ENCODE measurements at places on chromosomes 13 and 19. TPM values are rescaled to one million over a fixed set of nuclear protein-coding genes. Genes with fewer than 3 reads are reported as not detected.

Gene APOC1
- polyA plus RNA-seq = 2.8 TPM

Gene RAB3D
- polyA plus RNA-seq = 3.6 TPM

Gene KCNRG
- 0.40 TPM for polyA plus RNA-seq

Gene IL12RB1
- 14.9 TPM for polyA plus RNA-seq

DNA sequence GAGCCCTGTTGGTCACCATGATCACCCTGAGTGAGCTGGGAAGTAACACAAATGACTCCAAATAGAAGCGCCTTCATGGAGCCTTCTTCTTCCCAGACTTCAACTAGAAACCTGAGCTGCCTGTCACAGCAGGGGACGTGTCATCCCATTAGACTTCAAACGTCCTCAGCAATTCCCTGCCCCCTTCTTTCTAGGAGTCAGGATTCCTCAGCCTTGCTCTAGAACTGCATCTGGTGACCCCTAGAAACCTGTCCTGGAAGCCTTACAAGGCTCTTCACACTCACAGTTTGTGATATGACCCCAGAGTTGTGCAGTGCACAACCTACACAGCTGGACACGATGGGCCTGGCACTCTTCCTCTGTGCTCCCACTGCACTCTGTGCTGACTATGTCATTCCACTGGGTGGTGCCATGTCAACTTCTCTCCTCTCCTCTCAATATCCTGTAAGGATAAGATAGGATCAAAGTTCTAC lies 23.6 kb upstream of the TTYH1 start:
- H3K27ac ChIP-seq = no peak overlapping the region
- no peaks in the 10 kb centered on the region for H3K36me3 ChIP-seq
- H3K4me3 ChIP-seq = no peak overlapping the region
- no peak for DNase-seq
- peaks cover 9% of the 10 kb centered on the region for H3K4me1 ChIP-seq
- H3K27me3 ChIP-seq = no peaks in the 10 kb centered on the region

- H3K36me3 ChIP-seq = no peaks in the 10 kb centered on the region
- peak; percentile 79 for DNase-seq
- peak overlapping the region; percentile 13 for H3K4me3 ChIP-seq
Measured at GRCh38 chr19:13260883-13261653, 110.9 kb downstream of the IER2 start.

DNA sequence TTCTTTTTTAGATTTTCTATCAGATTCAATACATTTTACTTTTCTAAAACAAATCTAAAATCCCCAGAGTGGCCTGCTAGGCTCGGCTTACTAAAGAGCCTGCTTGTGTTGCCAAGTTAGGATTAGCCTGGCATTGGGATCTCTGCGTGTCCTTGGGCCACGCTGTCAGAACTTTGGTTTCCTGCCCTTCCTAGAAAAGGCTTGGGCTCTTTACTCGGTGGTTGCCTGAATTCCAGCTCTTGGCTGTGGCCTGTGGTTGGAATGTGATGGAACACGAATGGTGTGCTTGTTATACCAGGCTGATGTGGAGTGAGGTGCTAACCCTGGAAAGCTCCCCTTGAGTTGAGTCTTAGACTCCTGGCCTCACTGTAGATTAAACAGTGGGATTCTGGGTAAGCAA lies 8.5 kb downstream of the SPATA13 start:
- H3K4me3 ChIP-seq = no peak overlapping the region
- H3K27me3 ChIP-seq = no peaks in the 10 kb centered on the region
- H3K27ac ChIP-seq = no peak overlapping the region
- H3K36me3 ChIP-seq = no peaks in the 10 kb centered on the region
- no peaks in the 10 kb centered on the region for H3K4me1 ChIP-seq

GRCh38 chr13:114054830-114055439 lies 77.5 kb downstream of the RASA3 start:
- peaks cover 13% of the 10 kb centered on the region for H3K4me1 ChIP-seq
- H3K27me3 ChIP-seq = no peaks in the 10 kb centered on the region
- no peak overlapping the region for H3K4me3 ChIP-seq

- DNase-seq = no peak
- no peaks in the 10 kb centered on the region for H3K27me3 ChIP-seq
- H3K27ac ChIP-seq = no peak overlapping the region
- H3K36me3 ChIP-seq = peaks cover 7% of the 10 kb centered on the region
- H3K4me3 ChIP-seq = no peak overlapping the region
Measured at GRCh38 chr13:42883142-42883541, 101.8 kb downstream of the FAM216B start.

- peaks cover 3% of the 10 kb centered on the region for H3K36me3 ChIP-seq
- no peaks in the 10 kb centered on the region for H3K27me3 ChIP-seq
- no peak for DNase-seq
- H3K27ac ChIP-seq = no peak overlapping the region
Measured at GRCh38 chr19:5112681-5113575, 144.0 kb downstream of the KDM4B start.

- H3K4me3 ChIP-seq = no peak overlapping the region
- no peaks in the 10 kb centered on the region for H3K36me3 ChIP-seq
- peaks cover 8% of the 10 kb centered on the region for H3K4me1 ChIP-seq
- no peak overlapping the region for H3K27ac ChIP-seq
Measured at GRCh38 chr19:48396824-48397176, 3.3 kb downstream of the GRIN2D start.

DNA sequence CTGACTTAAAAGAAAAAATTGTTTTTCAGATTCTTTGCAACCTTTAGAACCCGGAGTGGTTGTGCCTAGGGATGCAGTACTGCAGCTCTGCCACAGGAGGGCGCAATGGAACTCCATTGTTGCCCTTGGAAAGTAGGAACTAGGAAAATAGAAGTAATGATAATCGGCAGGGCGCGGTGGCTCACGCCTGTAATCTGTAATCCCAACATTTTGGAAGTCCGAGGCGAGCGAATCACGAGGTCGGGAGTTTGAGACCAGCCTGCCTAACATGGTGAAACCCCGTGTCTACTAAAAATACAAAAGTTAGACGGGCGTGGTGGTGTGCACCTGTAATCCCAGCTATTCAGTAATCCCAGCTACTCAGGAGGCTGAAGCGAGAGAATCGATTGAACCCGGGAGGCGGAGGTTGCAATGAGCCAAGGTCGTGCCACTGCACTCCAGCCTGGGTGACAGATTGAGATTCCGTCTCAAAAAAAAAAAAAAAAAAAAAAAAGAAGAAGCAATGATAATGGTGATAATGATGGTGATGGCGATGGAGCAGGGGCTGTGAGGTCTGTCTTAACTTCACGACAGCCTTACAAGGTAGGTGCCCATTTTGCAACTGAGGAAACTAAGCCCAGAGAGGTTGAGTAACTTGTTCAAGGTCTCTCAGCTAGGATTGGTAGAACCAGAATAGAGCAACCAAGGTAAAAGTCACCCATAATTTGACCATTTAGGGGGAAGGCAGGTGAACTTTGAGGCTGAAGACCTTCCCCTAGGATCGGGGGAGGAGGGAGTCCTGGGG lies 5.5 kb upstream of the ADAMTS10 start:
- DNase-seq = no peak
- H3K4me3 ChIP-seq = no peak overlapping the region
- no peaks in the 10 kb centered on the region for H3K4me1 ChIP-seq

DNA sequence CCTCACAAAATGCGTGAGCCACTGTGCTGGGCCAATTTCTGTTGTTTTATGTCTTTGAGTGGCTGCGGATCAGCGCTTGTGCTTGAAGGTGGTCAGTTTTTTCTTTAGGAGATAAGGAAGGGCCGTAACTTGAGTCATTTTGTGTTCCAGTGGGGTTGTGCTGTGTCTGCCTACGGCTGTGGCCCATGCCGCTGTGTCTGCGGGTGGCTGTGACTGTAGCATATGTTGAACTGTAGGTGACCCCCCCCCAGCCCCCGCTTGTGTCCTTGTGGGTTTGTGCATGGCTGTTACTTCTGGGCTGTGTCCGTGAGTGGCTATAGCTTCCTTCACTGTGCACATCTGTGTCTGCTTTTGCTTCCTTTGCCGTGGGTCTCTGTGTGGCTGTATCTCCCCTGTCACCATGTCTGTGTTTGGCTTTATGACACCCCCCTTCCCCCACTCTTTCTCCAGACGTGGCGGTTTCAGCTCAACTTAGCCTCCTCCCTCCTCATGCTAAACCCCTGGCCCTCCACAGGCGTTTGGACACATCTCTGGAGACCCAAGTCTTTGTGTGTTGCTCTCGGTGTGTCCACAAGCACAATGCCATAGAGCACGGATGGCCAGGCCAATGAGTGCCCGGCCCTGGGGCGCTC lies 675 bp downstream of the PPP1R14A start:
- H3K36me3 ChIP-seq = no peaks in the 10 kb centered on the region
- no peak for DNase-seq
- H3K4me1 ChIP-seq = no peaks in the 10 kb centered on the region
- peaks cover 4% of the 10 kb centered on the region for H3K27me3 ChIP-seq
- no peak overlapping the region for H3K27ac ChIP-seq

DNA sequence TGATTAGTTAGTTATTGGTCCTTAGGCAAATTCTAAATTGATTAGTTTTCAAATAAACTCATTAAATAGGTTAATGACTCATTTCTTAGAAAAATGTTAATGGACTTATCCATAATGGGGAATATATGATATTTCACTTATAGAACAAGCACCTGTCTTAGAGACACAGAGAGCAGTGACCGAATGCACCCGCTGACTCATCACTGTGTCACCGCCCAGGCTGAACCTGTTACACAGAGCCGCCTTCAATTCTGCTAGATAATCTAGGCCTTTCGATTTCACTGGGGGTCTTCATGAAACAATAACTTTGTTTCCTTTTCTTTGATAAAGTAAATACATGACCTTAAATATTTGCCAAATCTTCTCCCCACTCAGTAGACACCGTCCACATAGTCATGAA lies 13.1 kb downstream of the IRS2 start:
- no peaks in the 10 kb centered on the region for H3K27me3 ChIP-seq
- no peak overlapping the region for H3K27ac ChIP-seq
- no peaks in the 10 kb centered on the region for H3K36me3 ChIP-seq
- no peak for DNase-seq
- H3K4me3 ChIP-seq = no peak overlapping the region
- no peaks in the 10 kb centered on the region for H3K4me1 ChIP-seq

DNA sequence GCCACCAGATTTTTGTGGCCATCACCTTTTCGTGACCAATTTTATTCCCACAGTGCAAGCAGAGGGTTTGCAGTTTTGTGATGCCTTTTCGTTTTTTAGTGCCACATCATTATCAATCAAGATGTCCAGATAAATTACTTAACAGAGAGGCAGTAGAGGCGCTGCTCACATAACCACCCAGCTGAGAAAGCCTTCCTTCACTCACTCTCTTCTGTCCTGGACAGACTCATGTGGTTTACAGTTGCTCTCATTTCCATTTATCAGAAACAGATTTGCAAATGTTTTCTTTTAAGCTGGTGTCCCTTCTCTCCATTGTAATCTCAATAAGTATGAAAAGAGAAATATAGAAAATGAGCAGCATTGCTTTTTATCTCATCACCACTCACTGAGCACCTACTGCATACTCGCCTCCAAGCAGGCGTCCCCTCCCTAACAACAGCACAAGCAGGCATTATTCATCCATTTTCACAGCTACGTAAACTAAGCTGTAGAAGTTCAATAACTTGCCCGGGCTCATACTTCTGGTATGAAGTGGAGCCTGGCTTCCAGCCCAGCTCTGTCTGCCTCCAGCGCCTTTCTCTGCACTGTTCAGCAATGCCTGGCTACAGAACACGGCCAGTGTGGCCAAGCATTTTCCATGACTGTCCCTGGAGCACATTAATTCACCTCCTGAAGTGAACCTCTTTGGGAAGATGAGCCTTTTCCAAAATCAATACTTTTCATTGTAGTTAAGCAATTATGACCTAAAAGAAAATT lies 34.6 kb upstream of the KATNAL1 start:
- H3K4me3 ChIP-seq = no peak overlapping the region
- no peaks in the 10 kb centered on the region for H3K36me3 ChIP-seq
- H3K27ac ChIP-seq = no peak overlapping the region
- H3K4me1 ChIP-seq = peaks cover 10% of the 10 kb centered on the region
- H3K27me3 ChIP-seq = no peaks in the 10 kb centered on the region

DNA sequence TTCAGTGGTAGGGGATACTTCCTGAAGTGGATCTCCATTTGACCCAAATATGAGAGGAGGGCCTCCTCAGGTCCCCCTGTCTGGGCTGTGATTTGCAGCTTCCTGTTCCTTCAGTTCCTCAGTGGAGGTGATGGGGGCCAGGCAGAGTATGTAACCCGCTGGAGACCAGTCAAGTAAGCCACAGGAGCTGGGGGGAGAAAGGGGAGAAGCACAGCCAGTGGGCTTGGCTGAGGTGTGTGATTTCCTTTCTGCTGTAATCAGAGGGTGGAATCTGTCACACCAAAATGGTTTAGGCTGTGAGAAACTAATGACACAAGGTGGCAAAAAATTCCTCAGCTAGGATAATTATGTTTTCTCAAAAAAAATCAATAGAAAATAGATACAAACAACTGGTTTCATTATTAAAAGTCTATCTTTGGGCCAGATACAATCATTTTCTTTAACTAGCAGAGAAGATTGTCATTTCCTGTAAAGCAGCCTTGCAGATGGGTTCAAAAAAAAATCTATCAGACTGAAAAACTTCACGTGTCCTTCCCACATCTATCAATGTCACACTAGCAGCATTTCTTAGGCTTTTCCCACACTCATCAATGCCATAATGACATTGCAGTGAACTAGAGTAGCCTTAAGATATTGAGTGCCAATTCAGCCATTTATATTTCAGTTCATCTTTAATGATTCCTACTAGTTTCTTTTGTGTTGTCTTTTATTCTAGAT lies 1660.3 kb downstream of the EFNB2 start:
- no peaks in the 10 kb centered on the region for H3K4me1 ChIP-seq
- no peak overlapping the region for H3K27ac ChIP-seq
- no peak overlapping the region for H3K4me3 ChIP-seq
- no peaks in the 10 kb centered on the region for H3K36me3 ChIP-seq
- no peaks in the 10 kb centered on the region for H3K27me3 ChIP-seq

DNA sequence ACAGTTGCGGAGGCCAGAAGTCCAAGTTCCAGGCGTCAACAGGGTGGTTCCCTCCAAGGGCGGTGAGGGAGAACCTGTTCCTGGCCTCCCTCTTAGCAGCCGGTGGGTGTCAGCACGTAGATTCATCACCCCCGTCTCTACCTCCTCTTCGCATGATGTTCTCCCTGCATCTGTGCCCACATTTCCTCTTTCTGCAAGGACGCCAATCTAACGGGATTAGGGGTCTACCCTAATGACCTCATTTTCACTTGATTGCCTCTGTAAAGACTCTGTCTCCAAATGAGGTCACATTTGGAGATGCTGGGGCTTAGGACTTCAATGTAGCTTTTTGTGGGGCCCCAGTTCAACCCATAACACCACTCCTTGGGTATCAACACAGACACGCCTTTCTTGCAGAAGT lies 38.5 kb downstream of the DPF1 start:
- no peak for DNase-seq
- H3K4me3 ChIP-seq = no peak overlapping the region
- H3K27ac ChIP-seq = no peak overlapping the region

- H3K4me1 ChIP-seq = no peaks in the 10 kb centered on the region
- no peak overlapping the region for H3K27ac ChIP-seq
Measured at GRCh38 chr19:719636-720344, 11.1 kb downstream of the PALM start.

- no peak overlapping the region for H3K4me3 ChIP-seq
- no peak for DNase-seq
- no peaks in the 10 kb centered on the region for H3K36me3 ChIP-seq
- H3K4me1 ChIP-seq = no peaks in the 10 kb centered on the region
- no peak overlapping the region for H3K27ac ChIP-seq
- H3K27me3 ChIP-seq = no peaks in the 10 kb centered on the region
Measured at GRCh38 chr13:108572782-108573211, 56.6 kb upstream of the MYO16 start.

GRCh38 chr13:32905063-32905863 lies 111.0 kb upstream of the KL start:
- peak overlapping the region; percentile 47 for H3K27ac ChIP-seq
- peak; percentile 78 for DNase-seq
- no peaks in the 10 kb centered on the region for H3K36me3 ChIP-seq
- 0 out of 2 replicates have a peak overlapping the region, but pooled peaks have one; percentile 1 for H3K4me3 ChIP-seq

Measured in GM12878 (cell line).